ENCODE measurements at places on chromosomes 7 and 10.

DNA sequence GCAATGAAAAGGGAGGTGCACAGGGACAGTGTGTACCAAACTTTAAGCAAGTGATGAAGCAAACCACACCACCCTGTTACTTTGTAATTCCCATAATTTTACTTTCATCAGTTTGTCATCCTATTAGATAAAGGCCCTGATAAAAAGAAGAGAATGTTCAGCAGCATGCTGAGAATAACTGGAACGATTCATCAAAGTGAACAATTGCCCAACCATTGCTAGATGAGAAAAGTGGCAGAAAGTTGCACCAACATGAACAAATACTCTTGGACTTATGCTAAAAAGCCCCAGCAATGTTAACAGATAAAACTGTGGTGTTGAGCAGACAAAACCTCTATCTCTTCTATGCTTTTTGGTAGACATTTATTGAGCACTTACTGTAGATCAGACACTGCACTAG, 75.5 kb upstream of the PCGF5 start:
- no peak for DNase-seq

DNA sequence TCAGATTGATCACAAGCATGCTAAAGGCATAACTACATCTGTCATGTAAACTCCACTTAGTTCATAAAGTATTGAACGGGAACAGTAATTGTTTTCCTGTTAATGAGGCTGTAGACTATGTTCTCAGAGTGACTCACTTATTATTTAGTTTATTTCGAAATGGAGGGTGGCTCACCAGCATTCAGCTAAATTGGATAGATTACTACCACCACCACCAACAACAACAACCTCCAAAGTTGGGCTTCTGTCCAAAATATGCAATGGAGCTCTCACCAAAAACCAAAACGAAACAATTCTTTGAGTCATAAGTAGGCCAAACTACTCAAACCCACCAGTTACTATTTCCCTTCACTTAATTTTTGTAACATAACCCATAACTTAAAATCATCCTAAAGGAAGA, 127.9 kb upstream of the NRBF2 start:
- peak; percentile 73 for DNase-seq

DNA sequence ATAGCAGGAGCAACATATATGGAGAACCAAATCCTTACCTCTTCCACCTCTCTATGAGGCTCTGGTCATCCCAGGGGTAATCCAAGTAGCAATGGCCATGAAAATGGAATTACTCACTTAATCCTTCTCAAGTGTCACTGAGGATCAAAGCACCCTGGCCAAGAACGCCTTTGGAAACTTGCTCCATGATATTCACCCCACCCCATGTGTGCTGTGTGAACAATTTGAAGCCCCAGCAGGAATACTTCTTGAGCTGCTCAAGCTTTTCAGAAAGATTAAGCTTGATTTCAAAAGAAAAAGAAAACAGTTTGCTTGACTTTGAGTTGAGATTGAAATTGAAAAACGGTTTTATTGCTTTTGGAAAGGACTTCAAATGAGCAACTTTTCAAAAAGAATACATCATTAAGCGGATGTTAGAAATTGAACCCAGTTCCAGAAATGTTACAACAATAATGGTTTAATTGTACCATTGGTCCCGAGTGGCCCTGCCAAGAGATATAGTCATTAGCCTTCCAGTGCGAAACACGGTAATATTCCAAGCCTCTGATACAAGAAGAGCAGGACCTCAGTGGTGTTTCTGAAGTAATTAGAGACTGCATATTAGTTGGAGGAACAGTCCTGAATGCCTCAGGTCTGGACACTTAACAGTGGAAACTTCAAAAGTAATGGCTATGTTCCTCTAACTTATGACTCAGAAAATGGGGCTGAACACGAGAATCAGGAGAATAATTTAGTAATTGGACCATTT, 208.1 kb downstream of the NEBL start:
- no peak for DNase-seq

GRCh38 chr7:11754123-11754522, 77.9 kb downstream of the THSD7A start:
- no peak for DNase-seq

GRCh38 chr7:66110856-66111255, 3.8 kb upstream of the CRCP start:
- no peak for DNase-seq

DNA sequence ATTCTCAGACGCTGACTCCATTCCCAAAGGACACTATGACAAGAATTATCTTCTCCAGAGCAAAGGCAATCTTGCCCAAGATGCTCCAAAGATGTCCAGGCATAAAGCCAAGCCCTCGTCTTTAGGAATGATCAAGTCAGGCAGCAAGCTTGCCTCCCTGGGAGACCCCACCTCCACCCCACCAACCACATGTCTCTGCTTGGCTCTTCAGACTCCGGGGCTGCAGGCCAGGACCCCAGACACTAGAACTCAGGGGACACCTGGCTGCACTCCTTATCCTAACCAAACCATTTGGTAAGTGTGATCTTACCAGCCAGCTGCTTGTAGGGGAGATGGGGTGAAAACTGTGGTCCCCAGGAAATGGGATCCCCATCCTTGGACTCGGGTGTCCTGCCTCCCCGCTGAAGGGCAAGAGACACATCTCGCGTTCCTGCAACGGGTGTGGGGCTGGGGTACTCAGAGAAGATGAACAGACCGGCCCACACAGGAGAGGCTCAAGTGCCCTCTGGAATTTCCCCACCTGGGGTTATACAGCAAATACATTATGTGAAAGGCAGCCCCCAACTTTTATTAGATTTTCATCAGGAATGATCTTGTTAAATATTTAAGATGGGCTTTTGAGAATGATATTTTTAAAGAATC, 55.7 kb downstream of the INSIG1 start:
- DNase-seq, result no peak

DNA sequence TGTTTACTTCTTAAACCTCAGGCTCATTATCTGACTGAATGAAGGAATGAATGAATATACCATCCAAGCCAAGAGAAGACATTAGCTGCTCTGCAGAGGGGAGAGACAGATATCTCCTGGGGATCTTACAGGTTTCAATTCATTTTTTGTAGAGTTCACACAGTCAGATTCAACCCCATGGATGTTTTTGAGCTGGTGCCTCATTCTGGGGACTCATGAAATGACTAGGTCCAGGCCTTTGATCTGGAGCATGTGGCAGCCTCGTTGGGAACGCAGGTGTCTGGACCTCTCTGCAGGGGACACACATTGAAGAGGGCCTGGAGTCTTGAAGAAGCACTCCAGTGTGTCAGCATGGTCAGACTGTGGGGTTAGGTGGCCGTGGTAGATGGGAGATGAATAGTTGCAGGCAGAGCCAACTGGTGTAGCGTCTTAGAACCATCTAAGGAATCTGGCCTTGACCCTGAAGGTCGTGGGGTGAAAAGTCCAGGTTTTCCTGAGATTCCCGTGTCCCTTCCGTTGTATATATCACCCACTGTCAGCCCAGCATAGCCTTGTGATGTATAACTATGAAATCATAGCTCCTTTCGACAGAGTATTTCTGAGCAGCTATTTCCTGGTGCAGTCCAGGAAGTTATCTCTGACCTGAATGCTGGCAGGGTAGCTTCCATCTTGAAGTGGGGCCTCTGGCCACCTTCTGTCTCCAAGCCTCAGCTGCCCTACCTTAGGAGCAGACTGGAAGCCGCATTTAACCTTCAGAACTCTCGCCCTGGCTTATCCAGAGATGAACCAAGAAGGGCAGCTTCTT, 22.3 kb downstream of the BTBD16 start:
- no peak for DNase-seq

DNA sequence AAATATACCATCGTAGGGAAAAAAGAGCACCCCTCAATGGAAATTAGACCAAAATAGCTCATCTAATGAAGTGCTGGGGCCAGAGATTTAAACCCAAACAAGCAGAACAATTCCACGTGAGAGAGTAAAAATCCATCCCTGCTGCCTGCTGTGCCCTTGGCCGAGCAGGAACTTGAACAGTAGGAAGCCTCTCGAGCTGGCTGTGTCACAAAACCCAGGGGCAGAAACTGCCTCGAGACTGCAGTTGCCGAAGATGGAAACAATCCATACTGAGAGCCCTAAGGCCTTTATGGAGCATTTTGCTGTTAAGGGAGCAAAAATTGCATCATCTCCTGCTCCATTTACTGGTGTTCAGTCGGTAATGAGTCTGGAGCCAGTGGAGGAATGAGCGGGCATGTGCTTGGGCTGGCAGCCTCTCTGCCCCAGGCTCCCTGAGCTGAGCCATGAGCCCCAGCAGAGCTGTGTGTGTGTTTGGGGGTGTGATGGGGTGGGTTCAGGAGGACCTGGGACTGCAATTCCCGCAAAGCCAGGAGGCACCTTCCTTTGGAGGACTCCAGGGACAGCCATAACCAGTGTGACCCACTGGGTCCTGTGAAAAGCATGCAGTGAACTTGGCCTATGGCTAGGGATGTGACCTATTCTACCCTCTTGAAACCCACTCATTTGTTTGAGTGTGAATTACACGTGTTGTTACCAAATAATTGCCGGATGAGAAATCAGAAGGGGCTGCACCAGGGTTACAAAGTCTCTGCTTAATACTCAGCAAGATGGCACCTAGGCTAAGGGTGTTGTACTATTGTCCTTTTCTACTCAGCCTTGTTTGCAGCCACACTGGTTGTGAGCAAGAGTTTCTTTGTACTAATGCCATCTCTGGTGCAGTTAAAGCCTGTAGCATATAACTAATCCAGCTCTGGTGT, 58.3 kb downstream of the CDHR3 start:
- no peak for DNase-seq

DNA sequence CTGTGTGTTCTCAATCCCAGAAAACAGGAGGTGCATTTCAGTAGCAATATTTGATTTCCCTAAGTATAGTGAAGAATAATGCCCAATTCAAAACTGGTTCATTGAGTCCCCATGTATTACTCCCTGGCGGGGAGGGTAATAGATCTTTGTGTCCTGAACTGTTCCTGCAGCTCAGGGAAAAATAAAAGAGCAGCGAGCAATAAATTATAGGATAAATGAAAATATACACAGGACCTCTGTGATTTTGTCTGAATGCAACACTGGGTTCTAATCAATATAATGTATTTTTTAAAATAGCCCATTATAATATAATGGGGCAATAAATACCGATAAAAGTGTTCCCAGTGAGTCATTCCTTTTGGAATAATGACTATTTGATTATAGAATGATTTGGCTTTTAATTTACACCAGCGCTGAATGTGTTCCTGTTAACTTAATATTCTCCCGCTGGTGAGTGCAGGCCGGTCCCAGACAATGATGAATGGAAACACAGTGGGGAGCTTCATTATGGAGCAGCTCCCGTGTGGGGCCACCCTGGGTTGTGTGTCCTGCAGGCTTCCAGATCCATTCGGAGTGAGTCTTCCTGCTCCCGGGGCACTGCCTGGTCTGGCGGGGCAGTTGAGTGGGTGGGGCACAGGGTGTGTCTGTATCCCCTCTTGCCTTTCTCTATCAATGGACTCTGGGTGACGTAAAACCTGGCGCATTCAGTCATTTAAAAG, 263.1 kb downstream of the ACTR3B start:
- DNase-seq, result no peak

DNA sequence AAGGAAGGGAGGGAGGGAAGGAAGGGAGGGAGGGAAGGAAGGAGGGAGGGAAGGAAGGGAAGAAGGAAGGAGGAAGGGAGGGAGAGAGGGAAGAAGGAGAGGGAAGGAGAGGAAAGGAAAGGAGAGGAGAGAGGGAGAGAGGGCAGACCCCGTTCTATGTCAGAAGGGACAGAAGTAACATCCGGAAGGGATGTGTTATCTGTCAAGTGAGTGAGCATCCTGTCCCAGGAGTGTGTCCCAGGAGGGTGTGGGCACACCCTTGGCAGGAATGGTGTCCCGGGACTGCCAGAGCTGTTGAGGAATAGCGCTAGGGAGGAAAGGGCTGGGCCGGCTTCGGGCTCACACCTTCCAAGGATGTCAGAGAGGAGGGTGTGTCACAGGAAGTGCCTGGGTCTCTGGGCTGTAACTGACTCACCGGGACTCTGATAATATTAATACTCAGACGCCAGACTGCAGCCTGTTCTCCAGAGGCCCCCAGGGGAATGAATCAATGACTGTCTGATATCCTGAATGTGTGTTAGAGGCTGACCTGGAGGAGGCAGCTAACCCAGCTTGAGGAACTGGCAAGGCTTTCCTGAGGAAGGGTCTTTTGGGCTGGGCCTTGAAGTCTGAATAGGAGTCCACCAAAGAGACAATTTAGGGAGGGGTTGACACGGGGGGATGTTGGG, 125.6 kb upstream of the TNRC18 start:
- DNase-seq, result no peak

- DNase-seq, result no peak
Observed at GRCh38 chr7:3579638-3580219, 278.7 kb downstream of the SDK1 start.

- DNase-seq, result no peak
Observed at GRCh38 chr10:79390551-79391229, 43.4 kb downstream of the PPIF start.

DNA sequence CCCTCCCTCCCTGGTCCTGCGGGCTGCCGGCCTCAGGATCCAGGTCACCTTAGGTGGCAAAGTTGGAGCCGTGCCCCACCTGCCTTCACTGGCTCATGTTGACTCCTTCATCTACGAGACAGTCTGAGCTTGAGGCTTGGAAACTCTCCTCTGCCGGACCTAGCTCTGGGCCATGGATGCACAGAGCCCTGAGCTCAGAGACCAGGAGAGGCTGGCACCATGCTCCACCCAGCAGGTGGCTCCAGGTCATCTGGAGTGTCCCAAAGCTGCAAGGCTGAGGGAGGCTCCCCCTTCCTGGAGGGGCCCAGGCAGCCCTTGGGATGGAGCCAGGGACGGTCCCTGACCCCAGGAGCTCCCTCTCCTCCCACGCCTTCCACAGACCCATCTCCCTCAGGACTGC, 81.3 kb downstream of the PDGFA start:
- no peak for DNase-seq

DNA sequence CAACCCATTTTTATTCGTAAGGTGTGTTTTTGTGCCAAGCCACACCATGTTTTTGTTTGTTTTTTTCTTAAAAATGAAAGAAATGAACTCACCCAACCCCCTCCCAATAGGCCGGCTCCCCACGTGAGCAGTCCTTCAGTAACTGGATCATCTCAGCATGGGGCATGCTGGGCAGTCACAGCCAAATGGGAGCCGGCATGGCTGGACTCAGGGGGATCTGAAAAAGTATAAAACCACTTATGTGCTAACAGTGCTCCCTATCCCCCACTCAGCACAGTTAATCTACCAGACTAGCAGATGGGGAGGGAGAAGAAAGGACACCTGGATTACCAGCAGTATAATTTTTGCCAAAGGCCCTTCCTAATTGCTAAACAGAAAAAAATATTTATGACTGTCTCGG, 39.3 kb downstream of the BAZ1B start:
- no peak for DNase-seq

DNA sequence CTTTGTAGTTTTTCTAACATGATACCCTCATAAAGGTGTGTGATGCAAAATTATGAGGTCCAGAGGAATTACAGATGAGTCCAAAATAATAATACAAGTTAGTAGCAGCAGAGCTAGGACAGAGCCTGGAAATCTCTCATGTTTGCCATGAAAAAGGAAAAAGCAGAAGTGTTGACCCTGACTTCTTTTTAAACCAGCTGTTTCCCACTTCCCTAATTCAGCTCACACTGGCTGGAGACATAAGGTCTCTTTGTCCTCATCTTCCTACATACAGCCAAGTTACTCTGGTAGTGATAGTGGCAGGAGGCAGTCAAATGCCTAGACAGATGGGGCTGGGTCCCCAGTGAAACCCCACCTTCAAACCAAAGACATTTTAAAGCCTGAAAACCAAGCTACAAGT, 269.2 kb downstream of the C7orf25 start:
- DNase-seq, result no peak
